ENCODE measurements at places on chromosomes 6 and 20. TPM values are rescaled to one million over a fixed set of nuclear protein-coding genes. Genes with fewer than 3 reads are reported as not detected.

DNA sequence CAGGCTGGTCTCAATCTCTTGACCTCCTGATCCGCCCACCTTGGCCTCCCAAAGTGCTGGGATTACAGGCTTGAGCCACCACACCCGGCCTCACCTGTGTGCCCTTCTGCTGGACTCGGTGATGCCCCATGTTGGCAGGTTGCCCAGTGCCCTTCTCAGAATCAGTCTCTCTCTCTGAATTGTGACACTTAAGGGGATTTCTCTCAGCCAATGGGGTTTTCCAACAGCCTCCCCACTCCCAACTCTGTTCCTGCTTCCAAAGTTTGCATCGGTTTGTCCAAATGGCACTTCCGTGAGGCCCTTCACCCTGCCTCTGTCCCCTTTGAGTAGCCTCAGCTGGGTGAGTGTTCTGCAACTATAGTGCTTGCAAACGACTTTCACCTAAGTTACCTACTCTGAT lies 3.1 kb upstream of the MRPS10 start:
- no peak for DNase-seq

- no peak for DNase-seq
These were observed 32.1 kb upstream of the TGM2 start for GRCh38 chr20:38197217-38197616.

The FLRT3 gene
- 3.8 TPM for polyA plus RNA-seq

DNA sequence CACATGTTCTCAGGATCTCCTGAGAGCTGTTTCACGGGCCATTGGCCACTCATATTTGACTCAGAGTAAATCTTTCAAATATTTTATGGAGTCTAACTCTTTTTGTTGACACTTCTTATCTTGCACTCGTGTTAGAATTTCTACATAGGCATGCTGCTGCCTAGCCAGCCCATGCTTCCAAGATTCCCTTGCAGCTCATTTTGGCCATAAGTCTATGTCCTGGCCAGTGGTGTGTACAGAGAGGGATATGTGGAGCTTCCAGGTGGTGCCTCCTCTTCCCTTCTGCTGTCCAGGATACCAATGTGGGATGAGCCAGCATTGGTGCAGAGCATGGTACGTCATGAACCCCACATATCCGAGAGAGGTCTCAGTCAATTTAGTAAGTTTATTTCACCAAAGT lies 522.6 kb downstream of the QKI start:
- DNase-seq, result no peak

DNA sequence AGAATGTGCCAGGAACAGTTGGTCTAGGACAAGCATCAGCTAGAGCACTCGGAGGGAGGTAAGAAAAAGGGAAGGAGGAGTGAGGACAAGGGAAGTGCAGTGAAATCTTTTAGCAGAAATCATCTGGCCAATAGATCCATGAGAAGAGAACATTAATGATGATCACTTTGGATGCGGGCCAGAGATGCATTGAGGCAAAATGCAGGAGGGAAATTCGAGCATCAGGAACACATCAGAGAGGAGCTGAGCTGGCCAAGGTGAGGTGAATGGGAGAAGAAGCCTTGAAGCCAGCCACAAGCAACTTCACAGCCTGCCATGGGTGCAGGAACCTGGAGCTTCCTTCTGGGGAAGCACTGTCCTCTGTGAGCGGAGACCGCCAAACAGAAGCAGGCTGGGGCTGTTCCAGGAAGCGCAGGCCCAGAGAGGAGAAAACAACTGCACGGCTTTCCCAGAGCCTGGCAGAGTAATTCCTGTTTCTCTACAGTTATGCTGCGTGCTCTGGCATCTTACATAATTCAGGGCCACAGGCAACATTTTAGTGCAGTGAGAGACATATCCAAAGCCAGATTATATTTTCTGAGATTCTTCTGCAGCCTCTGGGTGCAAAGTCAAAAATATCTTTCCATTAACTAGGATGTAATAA lies 143.8 kb downstream of the F13A1 start:
- no peak for DNase-seq

GRCh38 chr6:138428944-138429598 lies 25.0 kb downstream of the HEBP2 start:
- peak; percentile 25 for DNase-seq

DNA sequence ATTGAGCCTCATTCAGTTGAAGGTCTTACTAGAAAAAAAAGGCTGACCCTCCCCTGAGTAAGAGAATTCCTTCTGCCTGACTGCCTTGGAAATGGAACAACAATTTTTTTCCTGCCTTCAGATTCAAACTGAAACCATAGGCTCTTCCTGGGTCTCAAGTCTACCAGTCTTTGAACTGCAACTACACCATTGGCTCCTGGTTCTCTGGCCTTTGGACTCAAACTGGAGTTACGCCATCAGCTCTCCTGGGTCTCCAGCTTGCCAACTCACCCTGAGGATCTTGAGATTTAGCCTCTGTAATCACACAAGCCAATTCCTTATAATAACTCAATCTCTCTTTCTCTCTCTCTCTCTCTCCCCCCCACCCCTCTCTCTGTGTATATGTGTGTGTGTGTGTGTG lies 36.0 kb upstream of the SNX9 start:
- peak; percentile 73 for DNase-seq

DNA sequence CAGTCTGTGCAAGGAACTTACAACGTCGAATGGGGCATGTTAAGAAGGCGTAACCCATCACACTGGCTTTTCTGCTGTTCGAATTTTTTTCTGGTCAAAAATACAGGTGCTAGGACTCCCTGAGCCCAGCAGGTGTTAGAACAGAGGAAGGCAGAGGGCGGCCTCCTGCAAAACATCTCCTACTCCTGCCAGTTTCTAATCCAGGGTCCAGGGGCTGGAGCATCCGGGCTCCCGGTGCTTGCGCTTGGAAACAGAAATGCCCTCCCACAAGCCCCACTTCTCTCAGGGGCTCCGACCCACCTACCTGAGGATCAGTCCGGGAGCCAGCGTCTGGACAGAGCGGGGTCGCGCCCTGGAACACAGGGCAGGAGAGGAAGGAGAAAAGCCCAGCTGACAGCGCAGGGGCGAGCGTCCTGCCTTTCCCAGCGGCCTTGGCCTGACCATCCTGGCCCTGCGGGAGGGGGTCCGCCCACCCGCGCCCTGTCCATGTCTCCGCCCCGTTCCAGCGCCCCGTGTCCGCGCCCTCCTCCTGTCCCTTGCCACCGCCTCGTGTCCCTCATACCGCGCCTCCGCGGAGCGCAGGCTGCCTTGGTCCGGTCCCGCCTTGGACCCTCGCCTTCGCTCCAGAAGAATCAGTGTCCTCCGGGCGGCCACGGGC lies 14.8 kb upstream of the LPA start:
- DNase-seq, result no peak

- no peak for DNase-seq
These were observed 15.6 kb downstream of the VGLL2 start for GRCh38 chr6:117280922-117281321.

- no peak for DNase-seq
These were observed 803 bp downstream of the MICB start for GRCh38 chr6:31498748-31499147.

DNA sequence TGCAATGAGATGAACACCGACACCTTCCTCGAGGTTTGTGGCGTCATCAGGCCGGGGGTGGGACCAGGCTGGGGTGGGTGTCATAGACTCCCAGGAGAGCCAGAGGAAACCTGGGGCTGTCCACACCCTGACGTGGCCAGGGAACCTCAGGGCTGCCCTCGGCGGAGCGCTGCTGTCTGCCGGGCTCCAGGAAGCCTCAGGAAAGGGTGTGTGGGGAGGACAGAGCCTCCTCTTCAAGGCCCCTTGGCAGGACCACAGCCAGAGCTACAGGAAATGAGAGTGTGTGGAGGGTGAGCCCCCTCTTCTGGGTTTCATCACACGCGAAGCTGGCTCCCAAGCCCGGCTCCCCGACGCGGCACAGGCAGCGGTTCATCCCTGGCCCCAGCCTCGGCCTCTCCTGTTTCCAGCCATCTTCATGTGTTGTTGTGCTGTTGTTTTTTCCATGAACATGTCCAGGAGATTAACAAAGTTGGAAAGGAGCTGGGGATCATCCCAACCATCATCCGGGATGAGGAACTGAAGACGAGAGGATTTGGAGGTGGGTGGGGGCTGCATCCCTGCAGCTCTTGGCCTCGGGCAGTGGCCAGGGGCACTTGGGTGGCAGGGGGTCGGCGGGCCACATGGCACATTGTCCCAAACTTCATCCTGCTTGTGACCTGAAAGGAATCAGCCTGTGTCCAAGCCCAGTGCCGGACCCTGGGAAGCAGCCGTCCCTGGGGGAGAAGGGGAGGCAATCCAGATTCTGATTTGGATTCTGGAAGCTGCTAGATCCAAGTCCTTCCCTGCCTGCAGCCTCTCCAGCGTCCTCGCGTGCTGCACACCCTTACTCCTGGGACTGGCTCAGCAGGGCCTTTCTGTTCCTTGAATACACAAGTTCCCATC lies 6.4 kb downstream of the NPEPL1 start:
- DNase-seq, result no peak

The MYT1 gene
- 0.26 TPM for polyA plus RNA-seq

DNA sequence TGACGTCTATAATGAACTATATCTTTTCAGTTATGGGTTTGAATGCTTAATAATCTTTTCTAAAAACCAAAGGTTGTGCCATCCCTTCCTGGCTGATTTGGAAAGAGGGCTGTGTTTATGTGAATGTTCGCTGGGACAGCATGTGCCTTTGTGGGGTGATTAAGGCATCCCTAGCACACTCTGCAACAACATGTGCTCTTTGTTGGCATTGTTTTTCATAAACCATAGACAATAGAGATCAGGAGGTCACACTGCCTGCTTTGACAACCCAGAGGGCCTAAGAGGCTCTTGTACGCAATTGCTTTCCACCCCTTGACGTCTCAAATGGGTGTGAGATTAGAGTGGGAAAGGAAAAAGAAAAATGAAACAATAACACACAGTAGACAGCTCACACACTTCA lies 116.0 kb downstream of the LRRC1 start:
- DNase-seq, result no peak

Measured in A549 (cell line).